ENCODE measurements at places on chromosomes 1 and 21. TPM values are rescaled to one million over a fixed set of nuclear protein-coding genes. Genes with fewer than 3 reads are reported as not detected.
A peak's percentile ranks its signal among the peaks of the same experiment; 100 is the strongest.

- H3K4me3 ChIP-seq, result peak overlapping the region; percentile 85
- peaks cover 67% of the 10 kb centered on the region for H3K27me3 ChIP-seq
- peak overlapping the region; percentile 15 for H3K27ac ChIP-seq
- H3K4me1 ChIP-seq, result peaks cover 19% of the 10 kb centered on the region
- no peaks in the 10 kb centered on the region for H3K36me3 ChIP-seq
These were observed 1.6 kb upstream of the S1PR1 start for GRCh38 chr1:101235216-101235695.

DNA sequence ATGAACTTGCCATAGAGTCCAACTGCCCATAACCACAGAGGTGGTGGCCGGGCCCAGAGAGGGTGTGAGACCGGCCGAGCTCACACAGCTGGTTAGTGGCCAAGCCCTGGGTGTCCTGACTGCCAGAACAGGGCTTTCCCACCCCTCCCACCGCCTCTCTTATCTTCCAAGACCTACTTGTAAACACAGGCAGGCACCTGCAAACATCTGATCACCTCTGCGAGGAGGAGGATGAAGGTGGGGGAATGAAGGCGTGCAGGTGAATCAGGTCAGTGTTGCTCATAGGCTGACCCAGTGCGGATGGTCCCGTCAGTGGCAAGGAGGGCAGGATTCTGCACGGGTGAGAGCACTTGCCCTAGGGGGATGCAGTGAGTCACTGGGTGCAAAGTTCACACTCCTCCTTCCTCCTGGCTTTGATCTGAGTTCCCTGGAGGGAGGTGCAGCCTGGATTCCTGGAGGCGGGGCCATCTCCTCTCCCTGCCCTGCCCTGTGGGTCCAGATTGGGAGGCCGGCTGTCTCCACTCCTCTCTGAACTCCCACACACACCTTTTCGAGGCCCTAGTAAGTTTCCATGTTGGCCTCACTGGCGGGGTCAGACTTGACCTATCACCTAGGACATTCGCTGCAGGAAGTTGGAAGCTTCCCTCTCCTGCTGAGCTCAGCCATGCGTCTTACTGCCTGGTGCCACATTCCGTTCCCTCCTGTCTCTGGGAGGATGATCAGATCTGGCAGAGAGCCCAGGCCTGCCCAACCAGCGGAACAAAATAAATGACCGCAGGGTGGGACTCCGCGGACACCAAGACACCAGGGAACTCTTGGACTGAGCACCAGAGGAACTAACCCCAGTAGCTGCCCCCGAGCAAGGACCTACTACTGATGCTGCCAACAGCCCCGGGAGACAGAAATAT, 7.3 kb downstream of the UQCRHL start:
- peaks cover 52% of the 10 kb centered on the region for H3K4me1 ChIP-seq
- peak overlapping the region; percentile 12 for H3K4me3 ChIP-seq
- H3K27ac ChIP-seq, result peak overlapping the region; percentile 96
- peak; percentile 41 for DNase-seq

Gene GBP7
- total RNA-seq, result not detected

- no peak overlapping the region for H3K27ac ChIP-seq
- H3K4me3 ChIP-seq, result no peak overlapping the region
- peaks cover 36% of the 10 kb centered on the region for H3K4me1 ChIP-seq
- peaks cover 3% of the 10 kb centered on the region for H3K36me3 ChIP-seq
- H3K27me3 ChIP-seq, result no peaks in the 10 kb centered on the region
These were observed 64.3 kb upstream of the IRF2BP2 start for GRCh38 chr1:234674218-234674815.

GRCh38 chr1:156260896-156261295, 13.0 kb upstream of the PAQR6 start:
- no peaks in the 10 kb centered on the region for H3K4me1 ChIP-seq
- H3K27me3 ChIP-seq, result no peaks in the 10 kb centered on the region
- H3K36me3 ChIP-seq, result peaks cover 39% of the 10 kb centered on the region
- DNase-seq, result no peak
- H3K4me3 ChIP-seq, result no peak overlapping the region

- H3K27ac ChIP-seq, result no peak overlapping the region
- peaks cover 2% of the 10 kb centered on the region for H3K36me3 ChIP-seq
- no peaks in the 10 kb centered on the region for H3K27me3 ChIP-seq
These were observed 1166.6 kb upstream of the ADGRL2 start for GRCh38 chr1:80633947-80634706.

DNA sequence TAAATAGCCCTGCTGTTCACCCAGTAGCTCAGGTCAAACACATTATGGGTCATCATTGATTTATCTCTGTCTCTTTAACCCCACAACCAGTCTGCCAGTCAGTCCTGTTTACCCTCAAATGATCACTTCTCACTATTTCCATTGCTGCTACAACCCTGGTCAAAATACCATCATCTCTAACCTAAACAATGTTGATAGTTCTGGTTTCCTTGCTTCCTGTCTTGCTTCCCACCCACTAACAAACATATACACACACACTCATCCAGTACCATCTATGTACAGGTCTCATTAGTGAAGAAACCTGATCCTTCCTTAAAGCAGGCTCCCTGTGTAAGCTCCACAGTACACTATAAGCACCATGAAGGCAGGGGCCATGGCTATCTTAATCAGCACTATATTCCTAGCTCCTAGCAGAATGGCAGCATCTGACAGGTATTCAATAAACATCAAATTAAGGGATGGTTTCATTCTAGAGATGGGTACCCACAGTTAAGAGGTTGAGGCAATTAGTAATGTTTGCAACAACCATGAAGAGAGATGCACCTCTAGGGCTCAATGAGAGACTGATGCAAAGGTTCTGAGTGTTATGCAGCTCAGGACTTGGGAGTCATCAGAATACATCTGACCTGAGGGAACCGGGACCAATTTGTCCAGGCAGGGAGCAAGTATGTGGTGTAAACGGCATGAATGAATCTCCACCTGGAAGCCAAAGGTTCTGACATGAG, 10.0 kb upstream of the TGFBR3 start:
- no peak overlapping the region for H3K27ac ChIP-seq
- no peaks in the 10 kb centered on the region for H3K27me3 ChIP-seq
- no peak overlapping the region for H3K4me3 ChIP-seq
- H3K36me3 ChIP-seq, result no peaks in the 10 kb centered on the region
- DNase-seq, result no peak

Data from progenitor cell of endocrine pancreas (in vitro differentiated cells).